ENCODE measurements at places on chromosomes 13 and 19.
A peak's percentile ranks its signal among the peaks of the same experiment; 100 is the strongest.

GRCh38 chr19:13847407-13848339 is 29.3 kb upstream of the NANOS3 start:
- peak; percentile 87 for DNase-seq

DNA sequence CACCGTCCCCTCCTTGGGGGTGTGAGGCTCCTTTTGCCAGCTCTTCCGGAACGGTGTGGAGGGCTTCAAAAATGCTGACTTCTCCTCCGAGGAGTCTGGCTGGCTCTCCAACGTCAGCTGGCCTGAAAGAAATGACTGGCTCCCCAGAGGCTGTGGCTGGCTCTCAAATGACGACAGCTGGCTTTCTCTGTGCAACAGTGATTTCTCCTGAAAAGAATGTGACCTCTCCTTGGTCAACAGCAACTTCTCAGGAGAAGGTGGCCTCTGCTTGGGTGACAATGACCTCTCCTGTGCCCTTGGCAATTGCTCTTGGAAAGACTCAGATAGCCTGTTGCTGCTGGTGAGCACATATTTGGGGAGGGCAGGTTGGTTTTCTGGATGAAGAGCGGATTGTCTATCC is 29.2 kb downstream of the ONECUT3 start:
- no peak for DNase-seq

DNA sequence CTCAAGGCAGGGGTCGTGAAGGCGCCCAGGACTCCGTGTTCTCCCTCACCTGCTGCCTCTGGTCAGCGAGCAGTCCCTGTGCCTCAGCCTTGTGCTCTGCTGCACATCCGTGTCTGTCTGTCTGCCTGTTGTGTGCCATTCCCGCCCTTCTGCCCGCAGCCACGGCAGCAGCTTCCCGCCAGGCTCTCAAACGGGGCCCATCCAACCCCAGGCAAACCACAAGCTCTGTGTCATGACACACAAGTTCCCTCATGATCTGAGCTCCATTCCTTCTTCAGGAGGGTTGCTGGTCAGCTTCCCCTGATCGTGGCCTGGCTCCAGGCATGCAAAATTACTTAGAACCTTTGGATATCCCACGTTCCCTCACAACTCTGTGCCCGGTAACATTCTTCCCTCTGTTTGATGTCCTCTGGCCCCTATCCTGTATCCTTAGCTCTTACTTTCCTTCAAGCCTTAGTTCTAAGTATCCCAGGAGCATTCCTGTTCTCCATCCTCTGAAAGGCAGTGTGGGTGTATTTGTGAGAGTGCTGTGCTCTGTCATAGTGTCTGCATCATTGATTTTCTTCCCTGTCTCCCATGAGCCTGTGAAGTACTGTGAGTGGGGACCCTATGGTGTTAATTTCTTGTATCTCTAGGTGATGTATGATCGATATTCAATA is 3.2 kb downstream of the GPR183 start:
- peak; percentile 59 for DNase-seq

- DNase-seq: no peak
Observed at GRCh38 chr19:33124207-33125098, 7.5 kb upstream of the WDR88 start.

DNA sequence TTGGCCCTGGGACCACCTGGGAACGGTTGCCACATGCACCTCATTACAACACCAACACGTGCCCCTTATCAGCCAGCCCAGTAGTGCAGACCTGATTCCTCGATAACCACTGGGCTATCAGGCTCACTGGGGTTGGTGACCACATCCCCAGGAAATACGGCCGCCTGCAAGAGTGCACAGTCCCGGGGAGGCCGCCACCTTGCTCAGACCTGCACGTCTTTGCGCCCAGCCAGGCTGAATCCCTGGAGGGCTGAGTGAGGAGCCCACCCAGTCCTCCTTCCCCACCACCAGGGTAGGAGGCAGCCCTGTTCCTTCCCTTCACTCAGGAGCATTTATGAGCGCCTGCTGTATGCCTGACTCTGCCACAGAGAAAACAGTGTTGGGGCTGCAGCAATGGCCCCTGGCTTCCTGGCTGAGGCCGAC is 67.8 kb downstream of the CEBPG start:
- no peak for DNase-seq

GRCh38 chr13:100608906-100609305 is 20.3 kb upstream of the GGACT start:
- DNase-seq: no peak

GRCh38 chr13:36370108-36370429 is 23.9 kb upstream of the SPART start:
- no peak for DNase-seq

- DNase-seq: no peak
Observed at GRCh38 chr13:50419331-50419865, 404.2 kb downstream of the KCNRG start.

- DNase-seq: no peak
Observed at GRCh38 chr19:12664406-12665280, 1.9 kb downstream of the MAN2B1 start.

- no peak for DNase-seq
Observed at GRCh38 chr13:82565201-82565600, 1317.1 kb downstream of the SLITRK1 start.

- DNase-seq: peak; percentile 39
Observed at GRCh38 chr19:7916103-7916954, 1.7 kb downstream of the TGFBR3L start.

DNA sequence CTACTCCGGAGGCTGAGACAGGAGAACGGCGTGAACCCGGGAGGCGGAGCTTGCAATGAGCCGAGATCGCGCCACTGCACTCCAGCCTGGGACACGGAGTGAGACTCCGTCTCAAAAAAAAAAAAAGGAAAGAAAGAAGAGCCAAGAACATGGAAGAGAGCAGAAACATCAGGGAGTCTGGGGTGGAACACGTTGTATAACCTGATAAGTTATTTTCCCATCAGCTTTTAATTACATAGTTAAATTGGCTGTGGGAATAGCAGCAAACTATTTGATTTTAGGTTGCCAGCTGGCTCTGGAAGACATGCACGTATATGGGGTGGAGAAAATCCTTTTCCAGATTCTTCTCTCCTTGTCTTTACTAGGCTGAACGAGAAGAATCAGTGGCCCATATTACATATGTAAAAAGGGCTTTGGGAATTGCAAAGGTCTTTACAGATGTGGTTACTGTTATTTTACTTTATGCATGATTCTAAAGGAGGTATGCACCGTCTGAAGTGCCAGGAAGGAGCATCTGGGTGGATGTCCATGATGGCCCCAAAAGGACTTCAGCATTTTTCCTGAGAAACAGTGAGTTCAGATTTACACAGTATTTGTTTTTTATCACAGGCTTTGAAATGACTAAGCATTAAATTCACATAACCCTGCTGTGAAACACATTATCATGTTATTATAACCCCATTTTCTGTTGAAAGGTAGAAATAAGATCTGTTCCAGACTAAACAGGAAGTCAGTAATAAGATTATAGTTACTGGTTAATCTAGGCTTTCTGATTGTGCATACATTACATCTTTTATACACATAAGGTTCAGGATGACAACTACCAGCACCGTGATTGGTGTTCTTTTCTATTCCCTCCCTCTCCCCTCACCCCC is 4.6 kb upstream of the NAA16 start:
- no peak for DNase-seq

DNA sequence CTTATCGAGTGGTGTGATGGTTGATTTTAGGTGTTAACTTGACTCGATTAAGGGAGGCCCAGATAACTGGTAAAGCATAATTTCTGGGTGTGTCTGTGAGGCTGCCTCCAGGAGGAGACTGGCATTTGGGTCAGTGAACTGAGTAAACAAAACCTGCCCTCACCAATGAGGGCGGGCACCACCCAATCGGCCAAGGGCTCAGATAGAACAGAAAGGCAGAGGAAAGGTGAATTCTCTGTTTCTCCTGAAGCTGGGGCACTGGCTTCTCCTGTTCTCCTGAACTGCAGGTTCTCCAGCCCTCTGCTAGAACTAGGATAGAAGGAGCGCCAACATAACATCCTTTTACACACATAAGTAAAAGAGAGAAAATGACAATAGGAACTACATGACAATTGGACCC is 35.1 kb downstream of the ESD start:
- DNase-seq: no peak

DNA sequence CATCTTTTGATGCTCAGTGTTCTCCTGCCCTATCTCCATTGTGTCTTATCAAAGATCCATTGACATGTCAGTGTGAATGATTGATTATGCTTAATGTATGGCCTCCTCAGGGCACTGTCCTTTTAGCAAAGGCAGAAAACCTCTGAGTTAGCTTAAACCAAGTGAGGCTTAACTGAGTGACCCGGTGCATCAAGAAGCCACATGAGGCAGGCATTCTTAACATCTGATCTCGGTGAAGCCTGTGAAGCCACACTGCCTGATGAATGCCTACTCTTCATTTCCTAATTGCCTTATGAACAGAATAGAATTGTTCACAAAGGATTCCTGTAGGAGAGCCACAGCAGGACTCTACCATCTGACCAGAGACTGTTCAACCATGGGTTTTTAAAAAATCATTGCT is 168.1 kb upstream of the SOX21 start:
- DNase-seq: no peak

- no peak for DNase-seq
Observed at GRCh38 chr19:55635856-55636440, 4.9 kb upstream of the ZNF580 start.

GRCh38 chr13:79457948-79458347 is 23.0 kb upstream of the NDFIP2 start:
- no peak for DNase-seq

DNA sequence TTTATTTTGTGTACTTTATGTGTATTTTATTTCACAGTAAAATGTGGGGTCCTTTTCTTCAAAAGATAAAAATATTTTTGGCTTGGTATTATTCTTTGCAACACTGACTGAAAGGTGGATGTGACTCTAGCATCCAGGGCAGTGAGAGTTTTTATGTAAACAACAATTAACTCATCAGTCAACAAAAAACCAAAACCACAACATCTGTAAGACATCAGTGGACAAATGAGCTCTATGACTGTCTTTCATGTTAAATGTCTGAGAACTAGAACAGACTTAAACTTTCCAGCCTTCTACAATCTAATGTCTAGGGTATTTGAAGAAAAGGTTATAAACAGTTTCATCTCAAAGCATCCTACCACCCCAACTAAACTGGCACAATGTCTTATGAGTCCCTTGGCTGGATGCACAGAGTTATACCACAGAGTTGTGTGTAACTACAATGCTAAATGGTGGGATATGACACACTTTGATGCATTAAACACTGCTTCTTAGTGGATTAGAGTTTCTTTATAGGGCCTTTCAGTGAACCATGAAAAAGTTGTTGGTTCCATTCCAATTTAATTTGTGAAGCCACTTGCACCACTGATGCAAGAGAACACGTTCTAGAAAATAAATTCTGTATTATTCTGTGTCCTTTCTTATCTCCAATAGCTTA is 544.2 kb upstream of the KLF12 start:
- no peak for DNase-seq

DNA sequence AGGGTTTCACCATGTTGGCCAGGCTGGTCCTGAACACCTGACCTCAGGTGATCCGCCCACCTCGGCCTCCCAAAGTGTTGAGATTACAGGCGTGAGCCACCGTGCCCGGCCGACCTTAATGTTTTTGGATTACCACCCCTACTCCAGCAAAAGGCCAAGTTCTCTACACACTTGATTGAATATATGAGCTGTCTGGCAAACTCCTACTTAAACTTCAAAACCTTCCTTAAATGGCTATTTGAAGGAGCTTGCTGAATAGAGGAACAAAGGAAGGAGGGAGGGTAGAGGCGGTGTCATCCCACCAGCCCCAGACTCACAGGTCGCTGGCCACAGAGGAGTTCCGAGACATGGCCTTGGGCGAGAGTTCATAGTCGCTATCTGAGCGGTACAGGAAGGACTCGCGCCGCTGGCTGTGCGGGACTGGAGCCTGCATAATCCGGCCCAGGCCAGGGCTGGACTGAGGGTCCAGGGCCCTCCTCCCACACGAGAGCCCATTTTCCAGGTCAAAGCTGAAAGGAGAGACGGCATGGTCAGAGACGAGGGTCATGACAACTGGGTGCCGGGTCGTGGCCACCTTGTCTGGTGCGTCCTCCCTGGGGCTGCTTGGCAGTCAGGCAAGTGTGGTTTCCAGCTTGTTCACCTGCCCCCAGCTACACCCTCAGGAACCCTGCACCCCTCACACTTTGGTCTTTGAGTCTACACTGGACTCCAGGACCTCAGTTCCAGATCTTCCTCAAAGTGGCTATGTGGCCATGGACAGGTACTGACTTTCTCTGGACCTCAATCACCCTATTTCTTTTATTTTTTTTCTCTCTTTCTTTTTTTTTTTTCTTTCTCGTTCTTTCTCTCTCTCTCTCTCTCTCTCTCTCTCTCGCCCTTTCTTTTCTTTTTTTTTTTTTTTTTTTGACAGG is 4.2 kb downstream of the PDE4C start:
- DNase-seq: no peak

DNA sequence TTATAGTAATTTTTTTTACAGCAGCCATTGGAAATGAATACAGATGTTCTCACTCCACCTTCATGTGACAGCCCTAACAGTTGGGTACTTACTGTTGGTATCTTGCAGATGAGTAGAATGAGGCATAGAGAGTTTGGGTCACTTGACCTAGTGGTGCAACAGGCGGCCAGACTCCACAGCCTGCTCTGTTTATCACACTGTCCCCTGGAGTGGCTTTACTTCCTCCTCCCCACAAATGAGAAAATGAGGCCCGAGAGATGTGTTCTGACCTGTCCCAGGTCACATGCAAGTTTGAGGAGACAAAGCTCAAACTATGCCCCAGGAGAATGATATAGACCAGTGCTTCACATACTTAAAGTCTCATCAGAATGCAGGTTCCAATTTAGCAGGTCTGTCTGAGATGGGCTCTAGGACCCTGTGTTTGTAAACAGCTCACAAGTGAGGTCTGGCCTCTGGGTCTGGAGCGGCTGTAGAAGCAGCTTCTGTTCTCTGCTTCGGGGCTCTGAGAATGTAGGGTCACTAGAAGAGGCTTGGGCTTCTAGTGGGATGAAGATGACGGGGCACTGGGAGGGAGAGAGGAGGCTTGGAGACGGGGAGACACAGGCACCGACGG is 37.4 kb upstream of the RCBTB2 start:
- no peak for DNase-seq

DNA sequence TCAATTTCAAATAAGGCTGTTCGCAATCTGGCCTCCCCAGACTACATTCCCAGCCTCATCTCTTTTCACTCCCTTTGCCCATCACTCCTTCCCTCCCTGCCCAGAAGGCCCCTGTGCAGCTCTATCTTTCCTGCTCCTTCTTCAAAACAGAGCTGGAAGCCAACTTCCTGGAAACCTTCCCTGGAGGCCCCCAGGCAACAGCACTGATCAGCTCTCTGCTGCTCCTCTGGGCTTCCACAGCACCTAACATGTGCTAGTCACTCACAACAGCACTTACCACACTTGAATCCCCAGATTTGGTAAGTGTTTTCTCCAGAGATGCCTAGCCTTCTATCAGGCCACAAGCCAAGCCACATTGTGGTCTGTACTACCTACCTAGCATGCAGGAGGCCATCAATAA is 9.5 kb downstream of the SMAD9 start:
- DNase-seq: no peak

GRCh38 chr19:44003461-44004009 is 778 bp downstream of the ZNF230 start:
- no peak for DNase-seq

- no peak for DNase-seq
Observed at GRCh38 chr19:11674067-11674492, 64.7 kb downstream of the ZNF823 start.

GRCh38 chr13:20370815-20371421 is 138.8 kb upstream of the GJB6 start:
- no peak for DNase-seq
